ENCODE measurements at places on chromosomes 13 and 19. TPM values are rescaled to one million over a fixed set of nuclear protein-coding genes. Genes with fewer than 3 reads are reported as not detected.
A peak's percentile ranks its signal among the peaks of the same experiment; 100 is the strongest.

PCDH17 gene
- polyA plus RNA-seq: 1.3 TPM

DNA sequence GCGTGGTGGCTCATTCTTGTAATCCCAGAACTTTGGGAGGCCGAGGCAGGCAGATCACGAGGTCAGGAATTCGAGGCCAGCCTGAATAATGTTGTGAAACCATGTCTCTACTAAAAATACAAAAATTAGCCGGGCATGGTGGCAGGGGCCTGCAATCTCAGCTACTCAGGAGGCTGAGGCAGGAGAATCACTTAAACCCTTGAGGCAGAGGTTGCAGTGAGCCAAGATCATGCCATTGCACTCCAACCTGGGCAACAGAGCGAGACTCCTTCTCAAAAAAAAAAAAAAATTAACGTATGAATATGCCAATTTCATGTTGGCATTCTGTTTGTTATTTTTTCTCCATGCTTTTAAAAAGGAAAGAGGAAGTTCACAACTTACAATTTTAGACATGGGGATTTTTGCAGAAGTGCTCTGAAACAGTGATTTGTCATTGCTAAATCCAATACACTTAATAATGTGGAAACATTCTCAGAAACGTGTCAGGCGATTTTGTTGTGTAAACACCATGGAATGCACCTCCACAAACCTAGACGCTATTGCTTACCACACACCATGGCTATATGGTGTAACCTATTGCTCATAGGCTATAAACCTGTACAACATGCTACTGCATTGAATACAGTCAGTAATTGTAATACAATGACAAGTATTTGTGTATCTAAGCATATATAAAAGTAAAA is 115.9 kb upstream of the PCDH20 start:
- no peak for DNase-seq

ZNF433 gene
- polyA plus RNA-seq: 4.0 TPM

DNA sequence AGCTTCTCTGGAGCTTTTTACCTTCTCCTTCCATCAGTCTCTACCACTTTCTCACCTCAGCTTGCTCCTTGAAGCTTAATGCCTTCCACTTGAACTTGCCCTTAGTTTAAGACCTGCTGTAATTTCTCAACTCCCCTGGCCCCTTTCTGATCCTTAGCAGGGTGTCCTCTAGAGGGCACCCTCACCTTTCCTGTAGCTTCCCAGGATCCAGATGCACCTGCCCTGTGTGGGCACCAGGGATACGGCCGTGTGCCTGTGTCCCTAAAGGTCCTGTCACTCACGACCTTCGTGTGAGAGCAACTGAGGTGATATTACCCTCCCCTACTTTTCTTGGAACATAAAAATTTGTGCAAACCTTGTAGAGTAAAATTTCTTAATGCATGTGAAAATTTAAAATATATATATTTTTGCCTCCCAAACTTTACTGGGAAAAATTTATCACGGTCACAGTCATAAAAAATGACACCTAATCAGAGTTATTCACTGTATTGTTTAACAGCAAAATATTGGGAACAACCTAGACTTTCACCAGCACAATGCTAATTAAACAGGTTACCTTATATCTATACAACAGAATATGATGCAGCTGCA is 46.4 kb downstream of the PSG3 start:
- no peak for DNase-seq

DNA sequence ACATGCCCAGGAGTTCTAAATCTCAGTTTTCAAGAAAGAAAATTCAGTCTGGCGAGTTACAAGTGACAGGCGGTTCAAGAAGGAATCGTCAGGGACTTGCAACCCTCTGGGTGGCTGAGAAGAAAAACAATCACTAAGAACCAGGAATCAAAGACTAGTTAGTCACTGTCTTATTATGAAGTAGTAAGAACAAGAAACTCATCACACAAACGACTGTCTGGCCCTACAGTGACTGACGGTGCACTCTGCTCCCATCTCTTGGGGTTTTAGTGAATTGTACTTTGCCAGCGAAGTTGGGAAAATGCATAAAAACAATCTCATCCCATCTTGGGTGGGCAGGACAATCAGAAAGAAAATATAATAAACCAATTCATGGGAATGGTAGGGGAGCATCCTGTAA is 63.7 kb upstream of the SACS start:
- DNase-seq: no peak

DCAF15 gene
- polyA plus RNA-seq: 21.5 TPM

CYP2S1 gene
- polyA plus RNA-seq: 0.14 TPM

FBXO17 gene
- 8.2 TPM for polyA plus RNA-seq

CPB2 gene
- polyA plus RNA-seq: not detected

DNA sequence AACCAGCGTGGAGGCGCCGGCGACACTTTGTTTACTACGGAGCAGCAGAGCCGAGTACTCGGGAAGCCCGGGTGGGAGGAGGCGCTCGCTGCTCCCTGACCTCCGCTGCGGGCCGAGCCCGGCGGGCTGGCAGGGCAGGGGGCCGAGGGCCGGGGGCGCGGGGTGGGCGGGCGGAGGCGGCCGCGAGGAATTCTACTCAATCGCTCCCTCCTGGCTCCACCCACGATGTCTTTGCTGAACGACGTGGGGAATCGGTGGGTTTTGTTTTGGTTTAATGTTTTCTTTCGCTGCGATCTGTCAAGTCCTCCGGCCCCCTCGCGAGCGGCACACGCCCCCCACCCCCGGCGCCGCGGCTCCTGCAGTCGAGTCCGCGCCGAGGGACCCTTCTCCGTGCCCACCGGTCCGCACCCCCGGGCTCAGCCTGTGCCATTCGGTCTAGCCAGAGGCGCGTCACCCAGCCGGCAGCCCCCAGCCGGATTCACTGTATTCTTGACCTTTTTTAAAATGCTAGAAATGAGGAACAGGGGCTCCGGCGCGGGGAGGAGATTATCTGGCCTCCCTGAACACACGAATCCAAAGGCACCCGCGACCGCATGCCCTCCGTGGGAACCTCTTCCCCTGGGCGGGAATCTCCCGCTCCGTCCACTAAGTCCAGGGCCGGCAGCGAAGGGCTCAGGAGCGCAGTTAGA is 636 bp upstream of the FOXO1 start:
- peak; percentile 82 for DNase-seq

DNA sequence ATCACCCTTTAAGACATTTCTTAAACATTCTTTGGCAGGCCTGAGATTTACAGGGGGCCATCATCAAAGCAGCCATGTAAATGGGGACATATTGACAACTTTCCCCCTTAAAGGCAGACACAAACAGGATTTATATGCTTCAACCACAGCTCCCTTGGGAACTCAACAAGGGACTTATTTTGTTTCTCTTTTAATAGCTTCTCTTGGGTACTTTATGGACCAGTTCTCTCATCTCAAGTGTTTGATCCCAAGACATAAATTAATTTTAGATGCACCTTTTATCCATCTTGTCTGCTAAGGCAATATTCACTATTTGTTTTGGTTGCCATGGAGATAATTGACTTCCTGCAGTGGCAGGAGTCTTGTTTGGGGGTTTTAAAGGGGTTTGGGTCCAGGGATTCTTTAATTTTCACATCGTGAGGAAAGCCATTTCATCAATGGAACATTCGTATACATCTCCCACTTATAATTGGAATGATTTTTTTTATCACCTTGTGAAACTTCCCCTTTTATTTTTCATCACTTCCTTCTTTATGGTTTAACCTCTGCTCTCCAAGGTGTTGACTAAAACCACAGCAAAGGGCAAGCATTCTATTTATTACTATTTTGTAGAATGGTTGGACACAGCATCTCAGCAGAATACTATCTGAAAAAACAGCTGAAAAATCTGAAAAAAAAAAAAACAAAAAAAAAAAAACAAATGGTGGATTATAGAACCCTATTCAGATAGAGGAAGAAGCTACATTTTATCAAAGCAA is 726.0 kb downstream of the DIAPH3 start:
- DNase-seq: no peak

BRSK1 gene
- 11.9 TPM for polyA plus RNA-seq

OR10H1 gene
- not detected for polyA plus RNA-seq

DNA sequence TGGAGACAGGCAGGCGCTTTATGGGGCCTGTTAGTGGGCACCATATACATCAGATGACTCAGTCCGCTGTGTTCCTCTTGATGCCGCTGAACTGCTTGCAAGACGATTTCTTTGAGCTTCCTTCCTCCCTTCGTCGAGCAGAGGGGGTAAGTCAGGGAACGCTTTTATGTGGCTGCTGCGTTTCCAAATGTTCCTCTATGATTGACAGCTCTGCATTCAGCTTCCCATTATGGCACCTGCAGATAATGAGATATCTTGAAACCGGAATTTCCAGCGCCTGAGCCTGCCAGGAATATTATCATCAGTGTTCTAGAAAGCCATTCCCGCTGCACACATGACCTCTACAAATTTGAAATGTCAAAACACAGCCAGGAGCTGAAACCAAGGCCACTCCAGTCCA is 257.0 kb downstream of the TSHZ3 start:
- DNase-seq: no peak

DNA sequence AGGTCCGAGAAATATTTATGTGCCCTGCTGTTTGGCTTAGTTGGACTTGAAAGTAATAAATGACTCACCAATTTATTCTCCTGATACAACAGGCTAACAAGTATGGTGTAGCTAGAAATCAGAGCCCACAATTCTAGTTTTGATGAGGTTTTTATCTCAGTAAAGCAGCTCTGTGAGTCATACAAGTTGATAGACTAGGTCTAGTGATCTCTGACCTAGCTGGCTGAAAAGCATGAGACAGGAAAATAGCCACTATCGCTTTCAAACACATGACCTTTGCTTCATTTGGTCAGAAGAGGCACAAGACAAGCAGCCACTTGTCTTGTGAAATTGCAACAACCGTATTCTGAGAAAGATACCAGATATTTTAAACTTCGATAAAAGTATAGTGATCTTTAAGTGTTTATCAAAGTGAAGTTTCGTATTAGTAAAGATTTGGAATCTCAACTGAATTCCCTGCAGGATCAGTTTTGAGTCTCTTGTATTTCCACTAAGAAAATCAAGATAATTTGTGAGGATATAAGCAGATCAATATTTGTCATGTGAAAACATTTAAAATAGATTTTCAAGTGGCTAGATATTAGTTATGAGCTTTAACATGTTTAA is 126.7 kb downstream of the MAB21L1 start:
- no peak for DNase-seq

- DNase-seq: no peak
Observed at GRCh38 chr13:25153736-25154135, 18.4 kb downstream of the AMER2 start.

DNA sequence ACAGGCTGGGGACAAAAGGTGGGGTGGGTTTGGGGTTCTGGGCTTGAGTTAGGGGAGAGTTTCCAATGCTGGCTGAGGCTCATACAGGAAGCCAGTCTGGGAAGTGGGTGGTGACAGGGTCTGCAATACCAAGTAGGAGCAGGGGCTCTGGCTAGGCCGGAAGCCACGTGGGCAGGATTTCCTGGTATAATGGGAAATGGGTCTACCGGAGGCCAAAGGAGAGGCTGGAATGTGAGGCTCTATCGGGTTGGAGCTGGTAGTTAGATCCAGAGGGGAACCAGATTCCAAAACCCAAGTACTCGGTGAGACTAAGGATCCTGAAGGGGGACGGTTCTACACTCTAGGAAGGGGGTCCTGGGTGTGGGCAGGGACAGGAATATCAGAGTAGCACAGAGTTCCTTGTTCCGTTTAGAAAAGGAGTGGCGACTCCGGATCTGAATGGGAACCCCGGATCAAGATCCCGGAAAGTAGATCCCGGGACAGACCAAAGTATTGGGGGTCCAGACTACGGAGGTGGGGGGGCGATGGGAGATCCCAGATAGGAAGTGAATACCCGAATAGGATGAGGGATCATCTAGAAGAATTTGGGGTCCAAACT is 802 bp downstream of the CDC37 start:
- peak; percentile 77 for DNase-seq

- no peak for DNase-seq
Observed at GRCh38 chr19:42113641-42114348, 18.5 kb downstream of the POU2F2 start.

CD79A gene
- 0.09 TPM for polyA plus RNA-seq

- no peak for DNase-seq
Observed at GRCh38 chr13:19673473-19674430, 40.3 kb downstream of the MPHOSPH8 start.

DNA sequence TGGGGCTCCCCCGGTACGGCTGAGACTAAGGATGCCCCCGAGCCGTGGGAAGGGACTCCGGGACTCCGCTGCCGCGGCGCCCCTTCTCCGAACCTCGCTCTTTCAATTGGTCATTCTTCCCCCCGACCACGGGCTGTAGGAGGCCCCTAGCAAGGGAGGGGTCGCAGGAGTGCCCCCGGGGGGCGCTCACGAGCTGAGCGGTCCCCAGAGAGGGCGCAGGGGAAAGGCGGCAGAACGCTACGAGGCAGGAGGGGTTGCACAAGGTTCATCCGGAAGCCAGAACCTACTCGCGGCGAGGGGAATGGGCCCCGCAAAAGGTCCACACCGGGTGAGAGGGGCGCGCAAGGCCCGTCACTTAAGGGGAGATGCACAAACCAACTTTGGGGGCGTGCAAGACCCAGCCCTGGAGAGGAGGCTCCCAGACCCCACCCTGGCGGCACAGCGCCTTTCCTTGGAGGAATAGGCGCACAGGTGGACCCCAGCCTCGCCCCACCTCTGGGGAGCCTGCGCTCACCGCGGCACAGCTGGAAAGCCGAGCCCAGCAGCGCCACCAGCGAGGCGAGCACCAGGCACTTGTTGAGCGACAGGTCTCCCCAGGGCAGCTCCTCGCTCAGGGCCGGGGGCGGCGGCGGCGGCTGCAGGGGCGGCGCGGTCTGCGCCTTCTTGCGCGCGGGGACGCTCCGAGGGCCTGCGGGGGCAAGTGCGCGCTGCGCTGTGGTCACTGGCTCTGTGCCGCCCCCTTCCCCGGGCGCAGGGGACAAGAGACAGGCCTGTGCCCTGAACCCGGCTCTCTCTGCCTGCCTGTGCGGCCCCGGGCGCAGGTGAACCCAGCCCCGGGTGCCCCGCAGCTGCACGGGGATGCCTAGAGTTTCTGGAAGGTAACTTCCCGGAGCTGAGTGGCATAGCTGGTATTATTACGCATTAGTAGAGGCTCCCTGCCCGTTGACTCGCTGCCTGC is 2.8 kb downstream of the JSRP1 start:
- peak; percentile 14 for DNase-seq

DNA sequence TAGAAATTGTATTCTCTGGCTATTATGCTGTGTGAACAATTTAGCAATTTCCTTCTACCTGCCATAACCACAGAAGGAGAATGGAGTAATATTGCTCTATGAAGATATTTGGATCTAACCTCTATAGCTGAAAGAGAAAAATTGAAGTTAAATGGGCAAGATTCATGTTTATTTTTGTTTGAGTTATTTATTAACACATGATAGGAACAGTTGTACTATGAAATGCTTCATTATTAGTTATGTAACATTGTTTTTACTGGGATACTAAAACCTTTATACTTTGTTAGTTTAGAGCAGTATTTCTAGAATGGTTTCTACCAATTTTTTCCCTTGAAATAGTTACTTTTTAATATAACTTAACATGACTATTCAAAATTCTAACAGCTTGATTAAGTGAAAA is 27.3 kb upstream of the VWA8 start:
- no peak for DNase-seq

ZNF431 gene
- polyA plus RNA-seq: 6.2 TPM

- DNase-seq: no peak
Observed at GRCh38 chr13:87234981-87235380, 436.2 kb upstream of the SLITRK5 start.

KLF5 gene
- 0.81 TPM for polyA plus RNA-seq

DNA sequence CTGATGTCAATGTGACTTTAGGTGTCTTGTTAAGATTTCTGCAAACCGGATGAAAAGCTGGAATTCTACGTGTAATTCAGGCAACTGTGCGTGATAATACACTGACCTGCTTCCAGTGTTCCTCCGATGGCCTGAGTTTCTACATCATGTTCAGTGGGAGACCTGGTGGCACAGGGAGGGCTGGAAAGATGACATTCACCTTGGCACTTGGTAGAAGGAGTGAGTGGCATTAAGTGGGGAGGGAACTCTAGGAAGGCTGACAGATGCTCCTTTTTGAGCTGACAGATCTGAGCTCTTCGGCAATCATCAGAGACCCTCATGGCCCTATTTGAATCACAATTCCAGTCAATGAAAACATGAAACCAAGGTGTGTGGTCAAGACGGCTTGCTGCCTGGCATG is 4.0 kb downstream of the CACNA1A start:
- no peak for DNase-seq
